ENCODE measurements at places on chromosomes 16 and 17.

- DNase-seq = no peak
Observed at GRCh38 chr17:37828651-37829124, 83.8 kb upstream of the HNF1B start.

DNA sequence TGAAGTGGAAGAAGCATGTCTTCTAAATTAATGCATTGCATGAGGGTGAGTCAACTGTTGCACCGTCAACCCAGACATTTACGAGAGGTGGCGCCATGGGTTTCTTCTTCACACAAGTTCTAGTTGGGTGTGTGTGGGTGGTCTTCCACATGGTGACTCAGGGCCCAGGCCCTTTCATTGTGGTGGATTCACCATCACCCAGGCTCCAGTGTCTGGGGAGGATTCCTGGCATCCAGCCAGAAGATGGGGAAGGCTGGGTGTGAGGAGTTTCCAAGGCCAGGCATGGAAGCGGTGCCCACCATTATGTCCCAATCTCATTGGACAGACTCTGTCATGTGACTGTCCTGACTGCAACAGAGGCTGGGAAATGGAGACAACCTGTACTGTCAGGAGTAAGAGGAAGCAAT lies 21.4 kb upstream of the JPH3 start:
- peak; percentile 30 for DNase-seq

GRCh38 chr17:37239690-37240334 lies 136.0 kb upstream of the C17orf78 start:
- DNase-seq = peak; percentile 6

GRCh38 chr17:30217054-30217453 lies 18.4 kb downstream of the SLC6A4 start:
- DNase-seq = no peak

DNA sequence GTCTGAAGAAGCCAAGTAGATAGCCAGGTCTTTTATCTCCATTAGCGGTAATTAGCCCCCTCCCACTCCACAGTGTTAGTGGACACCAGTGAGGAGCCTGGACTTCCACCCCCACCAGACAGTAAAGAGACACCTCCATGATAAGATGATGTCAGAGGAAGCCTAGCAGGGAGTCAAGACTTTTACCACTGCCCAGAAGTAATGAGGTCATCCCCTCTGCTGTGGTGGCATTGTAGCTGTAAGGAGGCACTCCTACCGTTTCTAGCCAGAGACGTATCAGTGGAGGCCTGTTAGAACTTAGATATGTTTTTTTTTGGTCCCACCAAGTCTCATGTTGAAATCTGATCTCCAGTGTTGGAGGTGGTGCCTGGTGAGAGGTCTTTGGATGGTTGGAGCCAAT lies 38.1 kb downstream of the PIK3R5 start:
- no peak for DNase-seq

GRCh38 chr17:48261297-48261880 lies 153.8 kb downstream of the SNX11 start:
- peak; percentile 68 for DNase-seq

GRCh38 chr17:182050-182751 lies 751 bp upstream of the DOC2B start:
- no peak for DNase-seq

DNA sequence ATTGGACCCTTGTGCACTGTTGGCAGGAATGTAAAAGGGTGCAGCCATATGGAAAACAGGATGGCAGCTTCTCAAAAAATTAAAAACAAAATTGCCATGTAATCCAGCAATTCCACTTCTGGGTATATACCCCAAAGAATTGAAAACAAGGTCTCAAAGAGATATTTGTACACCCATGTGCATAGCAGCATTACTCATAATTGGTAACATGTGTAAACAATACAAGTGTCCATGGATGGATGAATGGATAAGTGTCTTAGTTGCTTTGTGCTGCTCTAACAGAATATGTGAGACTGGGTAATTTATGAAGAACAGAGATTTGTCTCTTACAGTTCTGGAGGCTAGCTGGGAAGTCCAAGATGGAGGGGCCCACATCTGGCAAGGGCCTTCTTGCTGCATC lies 3.8 kb upstream of the RUNDC3A start:
- no peak for DNase-seq

- DNase-seq = no peak
Observed at GRCh38 chr16:85604145-85604705, 8.9 kb upstream of the GSE1 start.

GRCh38 chr17:50180111-50180510 lies 14.3 kb downstream of the SGCA start:
- no peak for DNase-seq

DNA sequence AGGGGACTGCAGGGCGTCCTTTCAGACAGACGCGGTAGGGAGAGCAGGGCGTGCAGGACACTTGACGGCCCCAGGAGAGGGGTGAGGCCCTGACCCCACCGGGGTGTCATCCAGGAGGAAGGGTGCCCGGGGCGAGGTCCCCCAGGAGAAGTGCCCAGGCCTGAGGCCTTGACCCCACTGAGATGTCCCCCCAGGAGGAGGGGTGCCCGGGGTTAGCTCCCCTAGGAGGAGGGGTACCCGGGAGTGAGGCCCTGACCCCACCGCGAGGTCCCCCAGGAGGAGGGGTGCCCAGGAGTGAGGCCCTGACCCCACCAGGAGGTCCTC lies 27.2 kb upstream of the METRNL start:
- DNase-seq = no peak

DNA sequence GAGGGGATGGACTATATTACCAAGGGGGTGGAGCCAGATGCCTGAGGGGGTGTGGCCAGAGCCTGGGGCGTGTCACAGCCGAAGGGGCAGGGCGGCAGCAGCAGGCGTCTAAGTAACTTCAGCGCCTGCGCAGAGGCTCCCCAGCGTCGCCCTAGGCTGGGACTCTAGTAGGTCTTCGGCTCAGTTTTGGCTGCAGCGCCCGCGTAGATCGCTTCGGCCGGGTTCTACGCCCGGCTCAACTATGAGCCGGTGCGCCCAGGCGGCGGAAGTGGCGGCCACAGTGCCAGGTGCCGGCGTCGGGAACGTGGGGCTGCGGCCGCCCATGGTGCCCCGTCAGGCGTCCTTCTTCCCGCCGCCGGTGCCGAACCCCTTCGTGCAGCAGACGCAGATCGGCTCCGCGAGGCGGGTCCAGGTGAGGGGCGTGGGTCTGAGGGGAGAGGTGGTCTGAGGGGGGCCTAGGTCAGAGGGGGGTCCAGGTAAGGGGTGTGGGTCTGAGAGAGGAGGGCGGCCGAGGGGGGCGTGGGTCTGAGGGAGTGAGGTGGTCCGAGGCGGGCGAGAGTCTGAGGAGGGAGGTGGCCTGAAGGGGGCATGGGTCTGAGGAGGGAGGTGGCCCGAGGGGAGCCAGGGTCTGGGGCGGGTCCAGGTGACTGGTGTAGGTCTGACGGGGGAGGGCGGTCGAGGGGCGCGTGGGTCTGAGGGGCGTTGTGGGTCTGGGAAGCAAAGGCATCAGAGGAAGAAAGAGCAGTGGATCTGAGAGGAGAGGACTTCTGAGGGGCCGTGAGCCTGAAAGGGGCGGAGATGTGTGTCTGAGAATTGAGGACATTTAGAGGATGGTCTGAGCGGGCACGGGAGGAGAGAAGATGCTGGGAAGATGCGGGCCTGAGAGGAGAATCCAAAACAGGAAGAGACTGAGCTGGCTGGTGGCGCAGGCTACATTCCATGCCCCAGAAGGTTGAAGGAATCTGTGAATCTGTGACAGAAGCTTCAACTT lies at the start of gene LPCAT2:
LPCAT2 (plus strand) TSS at position 132 of the 991 bp plus-strand sequence; CDS start at position 242, 110 bp downstream.
- peak; percentile 95 for DNase-seq

GRCh38 chr17:78124836-78125137 lies 3.8 kb downstream of the TMC6 start:
- DNase-seq = no peak

- DNase-seq = no peak
Observed at GRCh38 chr17:3026856-3027751, 36.3 kb downstream of the OR1D5 start.

DNA sequence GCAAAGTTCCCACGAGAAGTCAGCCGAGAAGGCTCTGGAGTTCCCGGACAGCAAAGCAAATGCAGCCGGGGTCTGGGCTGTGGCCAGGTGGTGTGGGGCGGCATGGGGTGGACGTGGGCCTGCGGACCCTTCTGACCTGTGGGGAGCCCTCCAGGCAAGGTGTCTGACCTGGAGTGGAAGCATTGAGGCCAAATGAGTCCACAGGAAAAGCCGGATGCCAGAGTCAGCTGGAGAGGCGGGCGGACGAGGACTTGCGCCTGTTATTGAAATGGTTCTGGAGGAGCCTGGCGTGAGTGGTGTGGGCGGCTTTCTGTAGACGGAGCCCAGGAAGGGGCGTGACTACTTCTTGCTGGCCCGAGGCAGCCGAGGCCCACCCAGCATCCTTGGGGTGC lies 50.5 kb upstream of the ZNF750 start:
- DNase-seq = no peak

GRCh38 chr16:10584981-10585438 lies 4.6 kb upstream of the EMP2 start:
- no peak for DNase-seq

DNA sequence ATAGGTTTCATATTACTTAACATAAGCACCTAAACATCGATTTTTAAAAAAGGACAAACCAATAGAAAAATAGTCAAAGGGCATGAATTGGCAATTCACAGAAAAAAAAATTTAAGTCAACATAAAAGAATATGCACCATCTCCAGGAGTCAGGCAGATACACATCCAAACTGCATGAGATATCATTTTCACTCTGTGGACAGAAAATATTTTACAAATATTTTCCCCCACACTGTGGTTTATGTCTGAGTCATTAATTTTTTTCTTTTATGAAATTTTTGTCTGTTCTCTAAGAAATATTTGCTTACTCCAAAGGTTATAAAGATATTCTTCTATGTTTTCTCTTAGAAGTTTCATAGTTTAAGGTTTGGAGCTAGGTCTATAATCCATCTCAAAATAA lies 74.4 kb upstream of the DNAH17 start:
- DNase-seq = no peak

- DNase-seq = no peak
Observed at GRCh38 chr17:16994631-16995030, 22.7 kb upstream of the TNFRSF13B start.

- no peak for DNase-seq
Observed at GRCh38 chr17:36198831-36199465, 2.4 kb upstream of the CCL3L1 start.

DNA sequence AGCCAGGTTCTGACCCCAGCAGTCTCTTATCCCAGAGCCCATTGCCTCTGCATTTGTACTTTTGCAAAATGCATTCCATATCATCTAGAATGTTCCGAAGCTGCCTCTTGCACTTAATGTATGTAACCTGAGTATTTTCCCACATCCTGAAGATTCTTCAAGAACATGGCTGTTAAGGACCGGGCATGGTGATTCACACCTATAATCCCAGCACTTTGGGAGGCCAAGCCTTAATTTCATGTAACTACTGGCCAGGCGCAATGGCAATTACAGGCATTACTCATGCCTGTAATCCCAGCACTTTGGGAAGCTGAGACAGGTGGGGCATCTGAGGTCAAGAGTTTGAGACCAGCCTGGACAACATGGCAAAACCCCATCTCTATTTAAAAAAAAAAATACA lies 31.7 kb upstream of the GAN start:
- no peak for DNase-seq

- no peak for DNase-seq
Observed at GRCh38 chr17:39400547-39401411, 647 bp downstream of the FBXL20 start.

- no peak for DNase-seq
Observed at GRCh38 chr16:67150833-67151396, at the start of gene B3GNT9. TSS of gene B3GNT9 (minus strand) at chr16:67150998. CDS start at chr16:67150485, 513 bp downstream.

DNA sequence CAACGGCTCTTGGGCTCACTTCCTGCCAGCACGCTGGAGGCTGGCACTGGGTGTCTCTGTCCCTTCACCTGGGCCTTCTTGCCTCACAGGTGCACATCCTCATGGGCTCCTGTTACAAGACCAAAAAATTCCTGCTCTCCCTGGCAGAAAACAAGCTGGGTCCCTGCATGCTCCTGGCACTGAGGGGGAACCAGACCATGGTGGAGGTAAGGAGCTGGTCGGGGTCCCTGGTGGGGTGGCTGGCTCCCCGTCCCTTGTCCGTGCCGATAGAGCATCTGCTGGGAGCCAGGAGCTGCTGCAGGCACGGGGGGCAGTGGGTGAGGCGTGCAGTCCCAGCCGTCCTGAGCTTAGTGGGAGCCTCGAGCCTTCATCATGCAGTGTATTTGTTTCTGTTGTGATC lies 79.5 kb upstream of the PLCG2 start:
- DNase-seq = no peak

DNA sequence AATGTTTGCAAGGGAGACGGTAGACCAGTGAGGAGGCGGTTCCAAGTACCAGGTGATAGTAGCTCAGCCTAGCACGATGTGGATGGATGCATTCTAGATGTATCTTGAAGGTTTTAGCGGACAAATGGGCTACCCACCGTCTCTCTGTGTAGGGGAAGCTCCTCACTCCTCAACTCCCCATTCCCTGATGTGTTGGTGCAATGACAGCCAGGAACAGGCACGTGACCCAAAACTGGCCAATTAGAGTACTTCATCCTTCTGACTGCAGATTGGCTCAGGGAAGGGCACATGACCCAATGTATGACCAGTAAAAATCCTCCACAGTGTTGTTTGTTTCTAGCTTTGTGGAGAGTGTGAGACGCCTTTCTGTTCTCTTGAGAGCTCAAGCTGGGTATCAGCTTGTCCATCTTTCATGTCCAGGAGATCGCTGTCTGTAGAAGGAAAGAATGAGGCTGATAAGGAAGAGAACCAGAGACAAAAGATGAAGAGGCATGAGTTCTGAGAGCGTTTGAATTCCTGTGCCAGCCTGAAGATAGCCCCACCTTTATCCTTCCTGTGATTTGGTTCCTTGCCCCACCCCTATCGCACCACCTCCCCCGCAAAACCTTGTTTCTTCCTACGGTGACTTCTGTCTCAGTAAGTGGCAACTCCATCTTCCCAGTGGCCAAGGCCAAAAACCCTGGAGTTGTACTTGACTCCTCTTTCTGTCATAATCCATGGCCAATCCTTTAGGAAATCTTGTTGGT lies 2.3 kb upstream of the BORCS6 start:
- DNase-seq = peak; percentile 76

GRCh38 chr17:79612468-79613194 lies 1.8 kb upstream of the RBFOX3 start:
- DNase-seq = peak; percentile 88

- DNase-seq = no peak
Observed at GRCh38 chr16:29825145-29826044, 5.1 kb downstream of the MVP start.

DNA sequence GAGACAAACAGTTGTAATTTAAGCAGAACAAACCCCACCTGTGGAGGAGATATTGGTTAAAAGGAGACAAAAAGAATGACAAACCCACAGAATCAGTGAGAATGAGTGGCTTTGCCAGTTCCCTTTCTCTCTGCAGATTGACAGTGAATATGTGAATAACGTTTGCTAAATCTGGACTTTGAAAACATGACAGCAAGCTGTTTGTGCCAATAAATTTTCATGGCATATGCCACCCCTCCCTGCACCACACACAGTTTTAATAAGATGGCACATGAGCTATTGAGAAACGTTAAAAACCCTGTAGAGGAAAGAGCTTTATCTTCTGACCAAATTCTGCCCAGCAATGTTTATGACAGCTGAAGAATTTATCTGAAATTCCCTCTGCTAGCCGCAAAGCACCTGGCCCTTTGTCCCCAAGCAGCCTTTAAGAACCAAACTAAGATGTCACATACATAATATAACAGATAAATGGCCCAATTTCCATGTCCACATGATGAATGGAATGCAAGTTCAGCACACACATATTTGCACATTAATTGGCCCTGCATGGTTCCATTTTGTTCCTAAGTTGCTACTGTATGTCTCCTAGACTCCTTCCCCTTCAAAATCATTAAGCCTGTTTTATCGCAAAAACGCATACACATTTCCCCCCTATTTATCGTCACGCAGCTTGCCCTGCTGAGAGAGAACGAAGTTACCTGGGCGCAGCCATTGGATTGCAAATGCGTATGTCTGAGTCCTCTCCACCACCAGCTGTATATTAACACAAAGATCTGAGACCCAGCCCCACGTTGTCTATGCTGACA lies 773.5 kb upstream of the EEF2KMT start:
- no peak for DNase-seq
